ENCODE measurements at places on chromosomes 12 and 14.

DNA sequence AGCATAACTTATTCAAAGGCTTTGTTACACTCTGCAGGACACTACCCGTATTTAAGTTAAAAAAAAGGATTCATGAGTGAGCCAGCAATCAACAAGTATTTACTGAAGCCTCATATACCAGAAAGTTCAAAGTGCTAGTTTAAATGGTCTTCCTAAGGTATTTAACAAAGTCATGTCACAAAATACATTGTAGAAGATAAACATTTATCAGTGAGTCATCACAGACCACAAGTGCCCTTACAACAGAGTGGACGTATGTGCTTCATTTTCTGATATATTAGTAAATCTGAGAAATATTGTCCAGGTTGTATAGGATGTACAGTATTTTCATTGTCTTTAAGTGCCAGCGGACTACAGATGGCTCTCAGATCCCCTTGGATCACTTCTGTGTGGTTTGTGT lies 24.2 kb downstream of the FLRT2 start:
- no peak for DNase-seq

GRCh38 chr12:52126050-52126604 lies 46.6 kb downstream of the SMIM41 start:
- no peak for DNase-seq

DNA sequence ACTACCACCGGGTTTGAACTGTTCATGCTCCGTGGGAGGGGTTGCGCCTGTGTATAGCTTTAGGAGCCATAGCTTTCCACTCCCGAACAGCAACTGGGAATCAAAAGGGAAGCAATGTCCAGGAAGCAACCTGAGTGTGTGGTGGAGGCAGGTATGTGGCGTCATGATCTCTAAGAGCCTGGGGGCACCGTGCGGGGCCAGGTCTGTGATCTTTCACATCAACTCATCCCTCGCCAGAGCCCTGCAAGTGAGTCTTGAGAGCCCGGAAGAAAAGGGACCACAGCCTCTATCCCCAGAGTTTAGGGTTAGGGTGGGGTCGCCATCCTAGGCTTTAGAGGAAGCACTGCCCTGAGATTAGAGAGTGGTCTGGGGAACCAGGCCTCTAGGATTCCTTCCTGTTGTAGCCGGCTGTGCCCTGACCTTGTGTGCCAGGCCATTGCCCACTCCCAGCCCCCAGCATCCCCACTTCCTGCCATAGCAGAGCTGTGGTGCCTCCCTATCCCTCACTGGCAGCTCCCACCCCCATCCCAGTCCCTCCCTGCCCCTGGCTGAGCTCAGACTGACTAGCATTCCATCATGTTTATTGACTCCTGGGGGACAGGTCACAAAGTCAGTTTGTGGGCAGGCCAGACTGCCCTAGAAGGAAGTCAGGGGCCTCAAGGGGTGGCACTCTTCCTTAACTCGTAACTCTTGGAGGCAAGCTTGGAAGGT lies 745 bp upstream of the ADCY4 start:
- no peak for DNase-seq

- peak; percentile 48 for DNase-seq
These were observed 451.2 kb downstream of the RPS29 start for GRCh38 chr14:49134940-49135339.

DNA sequence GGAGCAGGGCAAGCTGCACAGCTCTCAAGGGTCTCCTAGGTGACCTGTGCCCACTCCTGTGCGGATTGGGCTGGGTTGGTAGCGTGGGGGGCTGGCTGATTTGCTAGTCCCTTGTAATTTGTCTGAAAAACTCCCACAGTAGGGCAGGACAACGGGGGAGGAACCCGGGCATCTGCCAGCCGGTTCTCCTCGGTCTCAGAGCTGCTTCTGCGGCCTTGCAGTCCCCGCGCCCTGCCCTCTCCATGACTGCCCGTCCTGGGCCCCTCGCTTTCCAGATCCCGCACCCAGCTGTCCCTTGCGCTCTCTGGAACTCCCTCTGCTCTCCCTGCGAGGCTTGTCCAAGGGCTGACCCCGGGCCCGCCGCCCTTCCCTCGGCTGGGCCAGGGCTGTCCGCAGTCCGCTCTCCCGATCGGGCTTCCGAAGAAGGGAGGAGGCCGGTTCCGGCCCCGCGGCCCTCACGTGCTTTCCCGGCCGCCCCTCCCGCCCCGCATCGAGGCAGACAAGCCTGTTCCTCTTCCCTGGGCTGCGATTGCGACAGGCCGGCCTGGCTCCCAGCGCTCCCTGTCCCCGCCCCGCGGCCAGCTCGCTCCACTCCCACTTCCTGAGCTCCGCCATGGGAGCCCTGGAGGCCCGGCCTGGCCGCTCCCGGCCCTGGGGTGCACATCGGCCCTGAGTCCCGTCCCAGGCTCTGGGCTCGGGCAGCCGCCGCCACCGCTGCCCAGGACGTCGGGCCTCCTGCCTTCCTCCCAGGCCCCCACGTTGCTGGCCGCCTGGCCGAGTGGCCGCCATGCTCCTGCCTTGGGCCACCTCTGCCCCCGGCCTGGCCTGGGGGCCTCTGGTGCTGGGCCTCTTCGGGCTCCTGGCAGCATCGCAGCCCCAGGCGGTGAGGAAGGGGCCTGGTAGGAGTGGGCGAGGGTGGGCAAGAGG lies at the start of gene LTBR:
Gene LTBR, plus strand, starts transcription at position 591 of the 927 bp plus-strand sequence. Its CDS starts 197 bp downstream, at position 788.
- DNase-seq, result no peak

DNA sequence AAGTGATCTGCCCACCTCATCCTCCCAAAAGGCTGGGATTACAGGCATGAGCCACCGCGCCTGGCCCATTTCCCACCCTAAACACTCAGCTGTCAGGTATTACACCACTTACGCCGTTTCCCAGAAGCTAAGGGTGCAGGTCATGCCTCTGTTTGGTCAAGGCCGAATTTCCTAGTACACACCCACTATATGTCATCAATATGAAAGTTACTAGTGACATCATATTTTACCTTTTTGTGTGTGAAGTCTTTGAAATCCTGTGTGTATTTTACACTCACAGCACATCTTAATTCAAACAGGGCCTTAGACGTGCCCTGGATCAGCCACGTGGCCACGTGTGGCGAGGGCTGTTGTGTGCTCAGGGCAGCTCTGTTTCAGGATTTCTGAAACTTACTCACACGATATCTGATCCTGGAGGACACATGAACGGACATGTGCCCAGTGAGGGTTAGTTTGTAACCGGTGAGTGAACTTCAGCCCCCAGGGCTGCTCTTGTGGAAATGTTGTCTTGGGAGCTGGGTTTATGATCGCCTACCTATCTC lies 51.8 kb downstream of the GLT1D1 start:
- no peak for DNase-seq

GRCh38 chr12:46553911-46554310 lies 181.3 kb upstream of the SLC38A2 start:
- DNase-seq, result no peak

GRCh38 chr14:71672596-71672995 lies 259.6 kb upstream of the RGS6 start:
- no peak for DNase-seq

DNA sequence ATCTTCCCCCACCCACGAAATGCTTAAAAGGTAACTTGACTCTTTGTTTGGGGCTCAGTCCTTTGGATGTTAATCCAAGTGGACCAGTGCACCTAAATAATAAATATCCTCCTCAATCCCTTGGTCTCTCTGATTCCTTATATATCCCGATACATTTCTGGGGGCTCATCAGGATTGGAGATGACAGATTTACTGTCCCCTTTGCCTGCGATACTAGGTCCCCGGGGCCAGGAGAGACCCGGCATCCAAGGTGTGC lies 26.3 kb downstream of the KLRK1 start:
- DNase-seq, result no peak

DNA sequence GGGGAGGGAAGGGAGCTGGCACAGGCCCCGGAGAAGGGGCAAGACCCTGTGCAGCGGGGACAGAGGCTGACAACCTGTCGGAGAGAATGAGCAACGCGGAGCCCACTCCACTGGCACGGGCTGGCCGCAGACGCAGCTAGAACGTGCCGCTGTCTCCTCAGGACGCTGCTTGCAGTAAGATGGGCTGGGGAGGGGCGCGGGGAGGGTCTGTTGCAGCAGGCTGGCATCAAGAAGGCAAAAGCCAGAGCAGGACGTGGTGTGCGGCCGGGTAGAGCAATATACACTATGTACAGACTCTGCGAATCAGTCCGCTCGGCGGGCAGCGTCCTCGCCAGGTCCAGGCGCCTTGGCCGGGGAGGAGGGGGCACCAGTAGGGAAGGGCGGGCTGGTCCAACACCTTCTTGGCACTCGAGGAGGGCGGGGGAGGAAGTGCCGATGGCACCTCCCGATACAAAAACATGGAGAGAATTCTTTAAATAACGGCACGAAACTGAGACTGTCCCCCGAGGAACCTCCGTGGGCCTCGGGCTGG lies 19.8 kb downstream of the RAB35 start:
- no peak for DNase-seq

DNA sequence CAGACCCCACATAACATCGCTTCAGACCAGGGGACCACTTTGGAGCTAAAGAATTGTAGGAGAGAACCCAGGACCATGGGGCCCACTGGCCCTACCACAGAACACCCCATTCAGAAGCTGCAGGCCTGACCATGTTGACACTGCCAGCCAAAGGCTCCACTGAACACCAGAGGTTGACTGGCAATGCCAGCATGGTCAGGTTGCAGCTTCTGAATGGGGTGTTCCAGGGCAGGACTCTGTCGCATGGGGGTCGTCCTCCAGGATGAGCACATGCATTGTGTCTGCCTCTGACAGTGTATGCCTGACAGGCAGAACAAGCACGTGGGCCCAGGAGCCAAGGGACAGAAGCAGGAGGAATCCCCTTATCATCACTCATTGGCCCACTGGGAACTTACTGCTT lies 34.1 kb downstream of the DIO3 start:
- no peak for DNase-seq

- no peak for DNase-seq
These were observed 3.2 kb upstream of the SPTSSA start for GRCh38 chr14:34465069-34465859.

GRCh38 chr12:66409195-66409871 lies 107.0 kb downstream of the HELB start:
- peak; percentile 62 for DNase-seq

GRCh38 chr12:6437586-6437985 lies 7.2 kb upstream of the CD27 start:
- DNase-seq, result no peak

- DNase-seq, result no peak
These were observed 39.8 kb downstream of the EGLN3 start for GRCh38 chr14:33911046-33911445.

- no peak for DNase-seq
These were observed 69.5 kb downstream of the ADAMTS20 start for GRCh38 chr12:43482311-43483085.

DNA sequence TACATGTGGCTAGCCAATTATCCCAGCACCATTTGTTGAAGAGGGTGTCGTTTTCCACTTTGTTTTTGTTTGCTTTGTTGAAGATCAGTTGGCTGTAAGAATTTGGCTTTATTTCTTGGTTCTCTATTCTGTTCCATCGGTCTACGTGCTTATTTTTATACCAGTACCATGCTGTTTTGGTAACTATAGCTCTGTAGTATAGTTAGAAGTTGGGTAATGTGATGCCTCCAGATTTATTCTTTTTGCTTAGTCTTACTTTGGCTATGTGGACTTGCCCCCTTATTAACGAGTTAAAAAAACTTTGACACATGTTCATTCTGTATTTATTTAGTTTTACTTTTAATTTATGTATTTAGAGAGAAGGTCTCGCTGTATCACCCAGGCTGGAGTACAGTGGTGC lies 120.4 kb downstream of the ADCK1 start:
- no peak for DNase-seq

DNA sequence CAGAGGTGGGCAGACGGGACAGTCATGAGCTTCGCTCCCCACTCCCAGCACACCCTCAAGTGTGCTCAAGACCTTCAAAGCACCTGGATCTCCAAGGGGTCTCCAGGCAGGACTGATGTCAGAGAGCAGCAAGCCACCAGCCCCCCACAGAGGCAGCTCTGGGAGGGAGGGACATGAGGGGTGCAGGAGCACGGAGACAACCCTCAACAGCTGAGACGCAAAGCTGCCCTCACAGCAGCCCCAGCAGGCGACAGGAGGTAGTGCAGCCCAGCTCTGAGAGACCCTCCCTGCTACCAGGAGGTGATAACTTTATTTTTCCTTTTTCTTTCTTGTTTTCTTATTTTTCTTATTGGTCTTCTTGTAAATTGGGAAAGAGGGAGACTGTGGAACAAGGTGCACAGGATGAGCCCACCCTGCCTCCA lies 17.9 kb downstream of the SIVA1 start:
- DNase-seq, result no peak

DNA sequence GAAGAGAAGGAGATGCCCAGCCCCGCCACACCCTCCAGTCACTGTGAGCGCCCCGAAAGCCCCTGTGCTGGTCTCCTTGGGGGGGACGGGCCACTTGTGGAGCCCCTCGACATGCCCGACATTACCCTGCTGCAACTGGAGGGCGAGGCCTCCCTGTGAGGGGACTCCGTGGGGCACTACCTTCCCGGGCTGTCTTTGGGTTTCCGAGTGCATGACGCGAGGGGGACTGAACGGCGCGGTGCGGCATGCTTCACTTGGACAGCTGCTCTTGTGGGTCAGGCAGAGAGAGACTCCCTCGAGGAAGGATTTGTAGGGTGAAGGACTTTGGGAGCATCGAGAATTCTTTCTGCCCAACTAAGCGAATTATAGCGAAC lies 1.1 kb downstream of the CCDC184 start:
- no peak for DNase-seq

- no peak for DNase-seq
These were observed 478.0 kb downstream of the RMST start for GRCh38 chr12:97940629-97941028.

DNA sequence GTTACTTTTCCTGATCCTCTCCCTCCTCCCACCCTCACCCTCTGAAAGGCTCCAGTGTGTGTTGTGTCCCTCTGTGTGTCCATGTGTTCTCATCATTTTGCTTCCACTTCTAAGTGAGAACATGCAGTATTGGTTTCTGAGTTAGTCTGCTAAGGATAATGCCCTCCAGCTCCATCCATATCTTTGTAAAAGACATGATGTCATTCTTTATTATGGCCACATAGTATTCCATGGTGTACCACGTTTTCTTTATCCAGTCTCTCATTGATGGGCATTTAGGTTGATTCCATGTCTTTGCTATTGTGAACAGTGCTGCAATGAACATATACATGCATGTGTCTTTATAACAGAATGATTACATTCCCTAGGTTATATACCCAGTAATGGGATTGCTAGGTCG lies 51.9 kb upstream of the BBS10 start:
- no peak for DNase-seq

- DNase-seq, result peak; percentile 59
These were observed 4.7 kb downstream of the CISTR start for GRCh38 chr12:53747095-53747494.

- DNase-seq, result peak; percentile 2
These were observed 10.5 kb downstream of the DCN start for GRCh38 chr12:91172096-91172495.

GRCh38 chr14:67630186-67630585 lies 10.5 kb downstream of the ARG2 start:
- no peak for DNase-seq

DNA sequence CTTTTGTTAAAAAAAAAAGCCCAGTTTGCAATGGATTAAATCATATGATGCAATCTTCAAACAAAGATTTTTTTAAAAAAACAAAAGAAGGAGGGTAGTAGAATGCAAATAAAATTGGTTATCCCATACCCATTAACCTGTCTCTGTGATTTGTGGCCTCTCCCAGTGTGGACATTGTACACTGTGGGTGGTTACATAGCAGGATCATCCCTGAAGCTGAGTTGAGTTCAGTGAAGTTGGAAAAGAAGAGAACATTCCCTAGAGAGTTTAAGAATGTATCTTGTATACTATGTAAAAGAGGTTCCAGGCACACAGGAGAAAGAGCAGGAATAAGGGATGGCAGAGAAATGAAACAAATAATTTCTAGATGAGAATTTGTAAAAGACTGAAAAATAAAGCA lies 142.4 kb upstream of the SLC16A7 start:
- DNase-seq, result no peak
